HS-5 (cell line): ENCODE measurements at places on chromosomes 3 and 15.

DNA sequence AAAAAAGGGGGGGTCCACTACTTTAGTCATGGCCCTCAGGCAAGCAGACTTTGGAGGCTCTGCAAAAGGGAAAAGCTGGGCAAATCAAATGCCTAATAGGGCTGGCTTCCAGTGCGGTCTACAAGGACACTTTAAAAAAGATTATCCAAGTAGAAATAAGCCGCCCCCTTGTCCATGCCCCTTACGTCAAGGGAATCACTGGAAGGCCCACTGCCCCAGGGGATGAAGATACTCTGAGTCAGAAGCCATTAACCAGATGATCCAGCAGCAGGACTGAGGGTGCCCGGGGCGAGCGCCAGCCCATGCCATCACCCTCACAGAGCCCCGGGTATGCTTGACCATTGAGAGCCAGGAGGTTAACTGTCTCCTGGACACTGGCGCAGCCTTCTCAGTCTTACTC, 15.3 kb downstream of the ZMAT3 start:
- DNase-seq = no peak

DNA sequence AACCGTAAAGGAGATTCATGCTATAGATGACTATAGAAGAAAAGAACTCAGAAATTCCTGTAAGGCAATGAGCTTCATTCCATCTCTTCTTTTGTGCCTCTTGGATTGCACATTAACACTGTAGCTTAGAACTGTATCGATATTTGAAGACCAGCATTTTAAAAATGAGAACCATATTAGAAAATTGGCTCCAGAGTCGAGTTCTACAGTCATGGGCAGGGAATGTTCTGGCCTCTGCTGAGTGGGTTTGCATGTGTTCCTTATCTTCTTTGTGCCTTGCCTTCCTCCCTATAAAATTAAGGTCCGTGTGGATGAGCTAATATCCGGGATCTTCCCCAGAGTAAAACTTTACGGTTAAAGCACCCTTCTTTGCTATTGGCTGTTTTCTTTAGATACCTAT, 77.4 kb upstream of the PLCL2 start:
- DNase-seq = peak; percentile 35

DNA sequence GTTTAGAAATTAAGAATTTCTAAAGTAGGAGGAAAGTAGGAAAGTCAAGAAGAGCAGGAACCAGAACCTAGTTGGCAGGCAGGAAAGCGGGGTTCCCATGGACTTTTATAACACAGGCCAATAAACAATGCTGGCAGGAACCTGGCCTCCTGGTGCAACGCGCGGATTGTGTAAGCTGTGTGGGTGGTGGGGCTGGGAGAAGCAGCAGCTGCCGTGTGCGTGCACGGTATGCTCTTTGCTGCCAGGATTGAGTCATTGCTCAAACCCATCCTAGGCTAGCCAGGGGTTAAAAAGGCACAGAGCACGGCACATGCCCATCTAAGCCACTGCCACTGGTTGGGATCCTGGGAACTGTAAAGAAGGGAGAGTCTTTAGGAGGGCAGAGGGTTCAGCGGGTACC, 209.9 kb upstream of the RGMA start:
- no peak for DNase-seq

DNA sequence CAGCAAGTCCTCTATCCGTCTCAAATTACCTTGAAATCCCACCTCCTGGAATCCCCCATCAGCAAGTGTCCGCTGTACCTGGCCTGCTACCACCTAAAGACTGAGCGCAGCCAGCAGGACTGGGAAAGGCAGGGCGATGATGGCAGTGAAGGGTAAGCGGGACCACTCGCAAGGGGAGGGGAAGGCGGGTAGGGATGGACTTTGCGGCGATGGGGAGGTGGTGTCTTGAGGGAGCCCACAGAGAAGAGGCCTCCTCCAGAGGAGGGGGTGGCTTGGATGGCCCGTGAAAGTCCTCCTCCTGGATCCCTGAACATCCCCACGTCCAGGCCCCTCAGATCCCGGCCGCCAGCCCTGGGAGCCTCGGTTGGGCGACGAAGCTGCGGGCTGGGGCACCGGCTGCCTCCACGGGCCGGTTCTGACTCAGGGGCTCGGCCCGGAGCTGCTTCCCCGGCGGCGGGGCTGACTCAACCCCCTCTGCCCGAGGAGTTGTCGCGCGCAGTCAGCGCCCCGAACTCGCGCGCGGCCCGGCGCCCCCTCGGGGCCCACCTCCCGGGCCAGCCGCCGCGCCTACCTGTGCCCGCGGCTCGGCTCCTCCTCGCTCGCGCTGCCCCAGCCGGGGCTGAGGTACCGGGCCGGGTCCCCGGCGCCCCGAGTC, 512 bp downstream of the LARP6 start:
- no peak for DNase-seq

DNA sequence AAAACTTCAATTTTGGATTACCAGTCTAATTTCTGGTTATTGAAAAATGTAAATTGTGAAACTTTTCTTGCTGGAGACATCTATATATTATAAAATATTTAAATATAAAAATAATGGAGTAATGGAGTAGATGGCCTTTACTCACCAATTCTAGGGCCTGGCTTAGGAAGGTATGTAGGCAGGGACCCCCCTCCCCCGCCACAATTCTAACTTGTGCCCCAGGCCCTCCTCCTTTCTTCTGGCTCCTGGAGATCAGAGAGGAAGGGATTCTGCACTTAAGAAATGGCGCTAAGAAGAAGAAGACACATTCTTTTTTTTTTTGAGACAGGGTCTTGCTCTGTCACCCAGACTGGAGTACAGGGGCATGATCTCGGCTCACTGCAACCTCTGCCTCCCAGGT, 49.5 kb downstream of the CGNL1 start:
- DNase-seq = no peak

DNA sequence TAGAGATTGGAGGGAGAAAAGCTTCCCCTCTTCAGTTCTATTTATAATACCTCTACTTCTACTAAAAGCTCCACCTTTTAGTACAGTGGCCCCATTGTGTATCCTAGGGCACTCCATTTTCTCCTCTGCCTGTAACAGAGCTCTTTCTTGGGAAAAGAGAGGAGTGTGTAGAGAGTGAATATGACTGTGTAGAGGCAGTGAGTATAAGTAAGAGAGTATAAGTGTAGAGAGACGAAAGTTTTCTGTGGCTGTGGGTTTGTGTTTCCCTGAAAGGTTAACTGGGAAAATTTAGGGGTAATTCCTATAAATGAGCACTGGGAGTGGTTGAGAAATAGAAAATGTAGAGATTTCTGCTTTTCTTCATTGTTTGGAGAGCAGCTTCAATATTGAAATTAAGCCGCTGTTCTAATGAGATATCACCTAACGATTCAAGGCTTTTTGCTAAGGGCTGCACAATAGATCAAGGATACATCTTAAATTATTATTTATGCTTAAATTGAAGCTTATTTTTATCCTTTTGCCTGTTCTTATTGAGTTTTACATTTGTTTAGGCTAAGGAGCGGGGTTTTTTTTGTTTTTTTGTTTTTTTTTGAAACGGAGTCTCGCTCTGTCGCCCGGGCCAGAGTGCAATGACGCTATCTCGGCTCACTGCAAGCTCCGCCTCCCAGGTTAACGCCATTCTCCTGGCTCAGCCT, 6.9 kb downstream of the IQGAP1 start:
- DNase-seq = no peak

GRCh38 chr3:193010191-193010590, 92.5 kb upstream of the MB21D2 start:
- DNase-seq = no peak

GRCh38 chr3:168157903-168158302, 62.2 kb upstream of the GOLIM4 start:
- DNase-seq = no peak
